ENCODE measurements at places on chromosomes 3 and 15.

GRCh38 chr3:8886546-8886945, 76.7 kb downstream of the RAD18 start:
- no peak for DNase-seq

DNA sequence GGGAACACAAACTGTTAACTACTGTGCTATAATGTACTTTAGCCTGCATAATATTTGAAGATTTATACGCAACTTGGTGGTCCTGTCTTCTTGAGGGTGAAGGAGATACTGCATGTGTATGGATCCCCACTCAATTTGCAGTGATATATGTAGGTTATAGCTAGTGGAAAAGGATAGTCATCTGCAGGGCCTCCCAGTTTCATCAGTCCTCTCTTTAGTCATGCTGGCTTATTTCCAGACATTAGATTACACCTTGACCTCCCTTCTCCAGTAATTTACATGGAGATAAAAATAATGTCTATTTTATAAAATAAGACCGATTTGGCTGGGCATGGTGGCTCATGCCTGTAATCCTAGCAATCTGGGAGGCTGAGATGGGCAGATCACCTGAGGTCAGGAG, 3.7 kb downstream of the NR1D2 start:
- DNase-seq, result no peak

- no peak for DNase-seq
Measured at GRCh38 chr3:31369637-31370379, 162.9 kb upstream of the STT3B start.

DNA sequence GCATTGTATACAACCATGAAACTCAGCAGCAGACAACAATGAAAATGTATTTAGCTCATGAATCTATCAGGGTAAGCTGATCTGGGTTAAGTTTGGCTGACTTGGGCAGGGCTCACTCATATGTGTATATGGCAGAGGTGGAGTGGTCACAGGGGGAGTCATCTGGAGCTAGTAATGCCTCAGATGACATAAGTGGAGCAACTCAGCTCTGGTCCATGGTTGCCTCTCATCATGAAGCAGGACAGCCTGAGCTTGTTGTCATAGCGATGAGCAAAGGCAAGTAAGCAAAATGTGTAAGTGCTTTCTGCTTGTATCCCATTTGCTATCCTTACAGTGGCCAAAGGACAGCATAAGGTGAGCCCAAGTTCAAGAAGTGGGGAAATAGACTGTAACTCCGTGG, 64.5 kb downstream of the ALCAM start:
- DNase-seq, result no peak
